ENCODE measurements at places on chromosomes 16 and 17. TPM values are rescaled to one million over a fixed set of nuclear protein-coding genes. Genes with fewer than 3 reads are reported as not detected.

GRCh38 chr17:57289130-57289529 lies 32.8 kb downstream of the MSI2 start:
- no peak for DNase-seq

DNA sequence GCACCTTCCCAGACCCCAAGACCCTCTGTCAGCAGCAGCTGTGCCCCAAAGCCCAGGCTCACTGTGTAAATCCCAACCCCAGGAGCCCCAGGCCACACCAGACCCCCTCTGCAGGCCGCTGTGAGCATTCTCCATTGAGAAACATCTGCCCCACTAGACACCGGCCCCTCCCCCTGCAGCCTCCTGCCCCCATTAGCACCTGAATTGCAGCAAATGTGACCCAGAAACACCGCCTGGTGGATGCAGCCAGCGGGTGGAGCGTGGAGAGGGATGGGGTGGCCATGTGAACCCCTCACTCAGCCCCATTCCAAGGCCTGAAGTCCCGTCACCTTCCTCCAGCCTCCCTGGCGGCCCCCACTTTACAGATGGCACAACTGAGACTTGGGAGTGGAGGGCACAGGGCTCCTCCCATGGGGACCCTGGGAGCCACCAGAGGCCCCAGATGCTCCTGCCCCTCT lies 2.2 kb downstream of the UBALD1 start:
- no peak for DNase-seq

Gene CIITA
- total RNA-seq = 0.66 TPM

GRCh38 chr17:79824893-79825579 lies 14.2 kb downstream of the CBX4 start:
- no peak for DNase-seq

DNA sequence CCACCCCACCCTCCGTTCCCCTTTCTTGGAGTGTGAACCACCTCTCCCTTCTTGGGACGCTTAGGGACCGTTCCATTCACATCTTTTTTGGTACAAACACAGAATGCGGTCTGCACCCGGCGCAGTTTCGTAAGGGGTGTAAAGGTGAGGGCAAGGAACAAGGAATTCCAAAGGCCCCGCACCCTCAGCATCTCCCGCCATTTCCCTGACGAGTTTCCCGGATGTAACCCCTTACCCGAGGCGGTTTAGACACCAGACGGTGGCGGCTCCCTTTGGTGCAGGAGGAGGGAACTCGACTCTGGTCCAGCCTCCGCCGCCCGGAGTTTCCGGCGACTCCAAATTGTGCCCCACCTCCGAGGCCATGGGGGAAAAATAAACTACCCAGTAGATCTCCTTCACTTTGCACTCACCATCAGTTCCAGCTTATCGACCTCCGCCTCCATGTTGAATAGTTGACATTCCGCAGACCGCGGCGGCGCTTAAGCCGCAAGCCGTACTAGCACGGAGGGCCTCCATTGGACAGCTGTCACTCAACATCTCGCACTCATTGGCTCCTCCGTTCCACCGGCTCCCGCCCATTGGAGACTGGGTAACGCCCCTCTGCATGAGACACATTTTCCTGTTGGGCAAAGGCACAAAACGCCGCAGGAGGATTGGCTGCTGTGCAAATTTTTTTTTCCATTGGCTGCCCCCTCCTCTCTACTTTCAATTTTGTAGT lies at the start of gene SKA2:
Gene SKA2, minus strand, starts transcription at position 466 of the 718 bp plus-strand sequence. Its CDS starts 23 bp downstream, at position 443.
- DNase-seq = no peak

DNA sequence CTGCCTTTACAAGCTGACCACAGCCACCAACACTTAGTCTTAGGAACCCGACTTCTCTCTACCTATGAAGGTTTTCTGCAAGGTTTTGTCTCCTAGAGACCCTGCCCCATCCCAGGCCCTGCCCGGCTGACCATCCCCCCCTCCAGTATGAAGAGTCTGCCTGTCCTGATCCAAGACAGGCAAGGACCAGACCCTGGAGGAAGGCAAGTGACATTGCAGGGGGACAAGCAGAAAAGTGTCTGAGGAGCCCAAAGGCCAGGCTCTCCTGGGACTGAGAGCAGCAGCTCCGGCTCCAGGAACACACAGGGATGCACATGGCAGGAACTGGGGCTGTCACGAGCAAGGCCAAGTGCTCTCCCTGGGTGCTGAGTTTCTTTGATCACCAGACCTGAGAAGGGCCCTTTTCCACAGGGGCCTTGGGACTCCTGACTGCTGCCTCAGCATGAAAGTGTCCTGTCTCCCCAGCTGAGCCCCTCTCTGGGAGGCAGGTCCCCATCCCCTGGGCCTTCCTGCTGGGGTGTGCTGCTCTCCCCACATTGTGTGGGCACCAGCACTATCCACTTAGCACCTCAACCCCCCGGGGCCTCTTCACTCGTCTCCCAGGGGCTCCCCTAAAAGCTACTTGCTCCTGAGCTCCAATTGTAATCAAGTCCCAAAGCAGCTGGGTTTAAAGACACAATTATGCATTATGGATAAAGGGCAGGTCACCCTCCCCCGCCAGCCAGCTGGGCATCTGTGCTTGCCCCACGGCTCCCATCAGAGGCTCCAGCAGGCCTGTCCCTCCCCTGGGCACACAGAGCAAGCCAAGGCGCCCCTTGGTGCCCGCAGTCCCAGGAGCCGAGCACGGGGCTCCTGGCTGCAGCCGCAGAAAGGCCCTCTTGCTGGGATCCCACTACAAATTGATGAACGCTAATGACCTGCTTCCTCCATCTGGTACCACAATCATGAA lies 11.6 kb upstream of the CACNG4 start:
- no peak for DNase-seq

Gene HS3ST3B1
- 17.2 TPM for total RNA-seq

DNA sequence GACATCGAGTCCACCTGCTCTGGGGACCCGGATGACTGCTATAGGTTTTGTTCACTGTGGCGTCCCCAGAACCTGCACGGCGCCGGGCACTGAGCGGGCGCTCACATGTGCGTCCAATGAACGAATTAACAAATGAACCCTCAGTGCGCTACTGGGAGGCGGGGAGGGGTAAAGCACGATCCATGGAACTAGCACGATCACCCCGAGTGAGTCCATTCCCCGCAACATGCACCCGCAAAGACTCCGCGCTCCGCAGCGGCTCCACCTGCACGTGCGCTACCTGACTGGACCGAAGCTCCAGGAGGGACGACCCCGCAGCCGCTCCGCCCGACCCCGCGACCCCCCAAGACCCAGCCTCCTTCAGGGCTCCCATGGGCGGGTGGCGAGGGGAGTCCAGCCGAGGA lies 491 bp downstream of the TRAP1 start:
- DNase-seq = no peak

GRCh38 chr17:81489012-81489997 lies 23.3 kb downstream of the ACTG1 start:
- DNase-seq = no peak

Gene RBFOX1
- not detected for total RNA-seq

Gene CHRNB1
- total RNA-seq = 5.6 TPM

Measured in fibroblast of lung (primary cell).